ENCODE measurements at places on chromosomes 5 and 9.

GRCh38 chr5:3639175-3639574 is 43.5 kb downstream of the IRX1 start:
- DNase-seq: no peak

DNA sequence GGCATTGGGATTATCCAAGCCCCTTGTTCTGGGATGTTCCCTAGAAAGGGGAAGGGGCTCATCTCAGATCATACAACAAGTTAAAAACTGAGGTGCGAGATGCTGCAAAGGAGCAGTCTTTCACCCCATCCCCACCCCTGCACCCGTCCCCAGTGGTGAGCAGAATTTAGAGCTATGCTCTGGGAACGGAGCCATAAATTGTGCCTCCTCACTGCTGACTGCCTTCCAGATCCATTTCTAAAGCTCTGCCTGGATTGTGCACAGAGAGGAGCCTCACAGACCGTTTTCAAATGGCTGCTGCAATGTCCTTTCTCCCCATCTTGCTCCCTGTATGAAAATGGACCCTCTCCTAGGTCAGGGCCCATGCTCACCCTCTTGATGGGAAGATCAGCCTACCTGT is 8.3 kb downstream of the SLC25A48 start:
- no peak for DNase-seq

DNA sequence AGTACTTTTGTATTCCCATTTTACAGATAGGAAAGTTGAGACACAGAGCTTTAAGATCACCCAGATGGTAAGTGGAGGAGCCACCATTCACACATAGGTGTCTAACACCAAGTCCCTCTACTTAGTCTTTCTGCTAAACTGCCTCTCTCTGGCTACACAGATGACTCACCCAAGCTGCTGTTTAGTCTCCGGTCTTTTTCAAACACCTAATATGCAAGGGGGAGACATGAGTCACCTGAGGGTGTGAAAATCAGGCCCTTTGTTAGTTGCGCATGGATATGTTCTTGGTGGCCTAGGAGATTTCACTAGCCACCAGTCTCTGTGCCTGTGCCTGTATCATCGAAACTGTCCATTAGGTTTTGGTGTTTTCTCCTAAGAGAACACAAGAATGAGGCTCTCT is 117.8 kb downstream of the MAST4 start:
- no peak for DNase-seq

- no peak for DNase-seq
Measured at GRCh38 chr5:54758038-54758437, 227.4 kb downstream of the ESM1 start.

DNA sequence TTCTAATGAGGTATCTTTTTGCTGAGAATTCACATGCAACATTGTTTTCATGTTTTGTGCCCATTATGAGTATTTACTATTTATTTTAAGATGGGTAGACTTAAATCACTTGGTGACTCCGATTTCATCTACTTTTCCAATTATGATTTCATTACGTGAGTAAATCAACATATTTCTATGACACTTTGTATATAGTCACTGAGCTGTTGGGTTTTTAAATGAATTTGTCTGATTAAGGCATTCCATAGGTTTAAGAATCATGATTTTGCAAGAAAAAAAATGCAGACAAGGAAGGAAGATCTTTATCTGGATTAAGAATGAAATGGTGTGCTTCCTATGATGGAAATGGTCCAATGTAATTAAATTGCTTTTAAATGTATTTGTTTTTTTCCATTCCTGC is 661.9 kb downstream of the ANXA1 start:
- DNase-seq: no peak

Measured in stimulated activated CD8-positive, alpha-beta memory T cell treated with anti-CD3 and anti-CD28 coated beads, Interleukin-4, amount 100 ng/mL, for 4 hours (primary cell).